Lung (tissue), 17 donors: ENCODE measurements at places on chromosomes 5 and 9. TPM values are rescaled to one million over a fixed set of nuclear protein-coding genes. Genes with fewer than 3 reads are reported as not detected.

DNA sequence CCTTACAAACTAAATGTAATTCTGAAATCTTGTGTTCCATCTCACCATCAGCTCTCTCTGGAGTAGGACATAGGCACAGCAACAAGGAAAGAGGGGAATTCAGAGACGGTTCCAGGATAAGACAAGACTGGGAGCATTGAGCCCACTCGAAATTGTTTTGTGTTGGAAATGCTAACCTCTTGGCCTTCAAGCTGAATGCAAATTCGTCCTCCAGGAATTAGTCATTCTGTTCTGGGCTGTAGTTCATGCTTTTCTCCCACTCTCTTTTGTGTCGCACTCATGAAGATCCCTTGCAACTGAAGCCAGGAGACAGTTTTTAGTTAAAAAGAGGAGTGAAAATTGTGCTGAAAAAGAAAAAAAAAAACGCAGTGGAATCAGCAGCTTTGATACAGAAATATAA, 121.7 kb upstream of the SEMA6A start:
- no peak overlapping the region for H3K27ac ChIP-seq
- H3K4me1 ChIP-seq: peaks cover 8% of the 10 kb centered on the region
- H3K36me3 ChIP-seq: no peaks in the 10 kb centered on the region
- DNase-seq: no peak

DNA sequence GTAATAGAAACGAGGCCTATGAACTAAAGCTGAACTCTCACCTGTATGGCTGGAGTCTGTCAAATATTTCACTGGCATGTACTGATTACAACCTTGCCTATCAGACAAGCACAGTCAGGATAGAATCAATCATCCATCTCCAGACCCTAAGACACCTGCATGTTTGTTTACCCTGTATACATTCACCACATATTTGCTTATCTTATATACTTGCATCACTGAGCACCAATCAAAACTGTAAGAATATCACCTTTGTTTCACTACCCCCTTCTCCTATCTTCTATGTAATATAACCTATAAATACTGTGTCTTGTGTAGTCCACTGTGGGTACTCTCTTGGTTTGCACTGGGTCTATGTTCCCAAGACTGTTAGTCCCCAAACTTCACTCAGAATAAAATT, 1085.7 kb downstream of the TAF11L14 start:
- H3K4me1 ChIP-seq: no peaks in the 10 kb centered on the region
- no peak overlapping the region for H3K27ac ChIP-seq
- H3K4me3 ChIP-seq: no peak overlapping the region

DNA sequence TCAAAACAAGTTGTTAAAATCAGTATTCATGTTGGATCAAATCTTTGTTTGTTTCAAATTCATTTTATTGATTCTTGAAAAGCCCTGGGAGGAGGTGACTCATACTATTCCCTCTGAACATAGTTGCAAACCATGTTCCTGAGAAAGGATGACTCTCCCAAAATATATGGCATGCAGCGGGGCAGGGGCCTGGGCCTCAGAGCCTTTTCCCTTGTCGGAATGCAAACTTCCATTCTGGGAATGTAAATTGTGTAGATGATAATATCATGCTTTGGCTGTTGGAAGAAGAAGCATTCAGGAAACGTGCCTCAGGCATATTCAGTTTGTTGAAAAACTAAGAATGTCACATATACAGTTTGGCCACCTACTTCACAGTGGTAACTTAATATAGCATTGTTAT, 242.0 kb downstream of the AUH start:
- H3K4me3 ChIP-seq: no peak overlapping the region
- no peaks in the 10 kb centered on the region for H3K36me3 ChIP-seq
- no peaks in the 10 kb centered on the region for H3K27me3 ChIP-seq
- DNase-seq: peak; percentile 34
- H3K4me1 ChIP-seq: peaks cover 38% of the 10 kb centered on the region

The PRRT1B gene
- polyA plus RNA-seq: 0.96 TPM

The CXCL14 gene
- polyA plus RNA-seq: 2.5 TPM

The HIGD2A gene
- polyA plus RNA-seq: 115 TPM

DNA sequence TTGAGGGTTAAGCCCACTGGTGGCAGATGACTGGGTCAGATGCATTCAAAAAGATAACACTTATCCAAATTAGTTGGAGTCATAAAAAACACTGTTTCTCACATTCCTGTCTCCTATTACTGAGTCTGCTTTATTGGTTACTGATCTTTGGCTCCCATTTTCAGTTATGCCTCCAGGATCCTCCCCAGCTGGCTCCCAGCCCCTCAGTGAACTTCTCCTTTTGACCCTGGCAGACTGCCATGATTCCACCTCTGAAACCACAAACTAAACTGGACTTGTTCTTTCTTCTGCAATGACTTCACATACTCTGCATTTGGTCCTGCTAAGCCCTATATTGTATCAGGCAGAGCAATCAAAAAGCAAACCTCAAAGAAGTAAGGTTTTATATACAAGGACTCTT, 860.8 kb upstream of the DMAC1 start:
- no peak overlapping the region for H3K4me3 ChIP-seq
- DNase-seq: peak; percentile 49
- no peaks in the 10 kb centered on the region for H3K27me3 ChIP-seq
- no peak overlapping the region for H3K27ac ChIP-seq
- no peaks in the 10 kb centered on the region for H3K4me1 ChIP-seq
- no peaks in the 10 kb centered on the region for H3K36me3 ChIP-seq

The OR1Q1 gene
- polyA plus RNA-seq: not detected

GRCh38 chr5:98193921-98194760, 579.3 kb upstream of the RGMB start:
- no peak overlapping the region for H3K27ac ChIP-seq
- no peak overlapping the region for H3K4me3 ChIP-seq
- DNase-seq: no peak
- no peaks in the 10 kb centered on the region for H3K4me1 ChIP-seq
- H3K27me3 ChIP-seq: no peaks in the 10 kb centered on the region

The RLN1 gene
- polyA plus RNA-seq: 0.22 TPM

The POU5F2 gene
- polyA plus RNA-seq: 0.14 TPM

- H3K27me3 ChIP-seq: no peaks in the 10 kb centered on the region
- no peak for DNase-seq
- no peaks in the 10 kb centered on the region for H3K36me3 ChIP-seq
- H3K4me3 ChIP-seq: peak overlapping the region; percentile 39
Observed at GRCh38 chr9:114155995-114156656, 789 bp downstream of the COL27A1 start.
